Motor neuron (in vitro differentiated cells): ENCODE measurements at places on chromosomes 12 and 14. TPM values are rescaled to one million over a fixed set of nuclear protein-coding genes. Genes with fewer than 3 reads are reported as not detected.

Gene KRT75
- 0.34 TPM in 1 of 2 replicates, not detected in the other for total RNA-seq

Gene SLC25A21
- 2.9 and 3.6 TPM in 2 replicates for total RNA-seq

Gene INSM2
- 0.15 and 0.52 TPM in 2 replicates for total RNA-seq

Gene NFATC4
- total RNA-seq: 304 and 345 TPM in 2 replicates
